ENCODE measurements at places on chromosomes 4 and X. TPM values are rescaled to one million over a fixed set of nuclear protein-coding genes. Genes with fewer than 3 reads are reported as not detected.
A peak's percentile ranks its signal among the peaks of the same experiment; 100 is the strongest.

LRAT gene
- 0.17 TPM for total RNA-seq

AMBN gene
- not detected for total RNA-seq

PNMA5 gene
- total RNA-seq = not detected

ZC4H2 gene
- total RNA-seq = 13.0 TPM

TCEAL6 gene
- not detected for total RNA-seq

MAGEB17 gene
- total RNA-seq = not detected

DAPP1 gene
- total RNA-seq = 3.4 TPM

FAM53A gene
- total RNA-seq = 2.9 TPM

SMIM14 gene
- total RNA-seq = 89.7 TPM

HAUS3 gene
- 6.9 TPM for total RNA-seq

C4orf54 gene
- total RNA-seq = 0.05 TPM

NUDT10 gene
- total RNA-seq = 0.20 TPM

PRDM8 gene
- 1.7 TPM for total RNA-seq

DDIT4L gene
- total RNA-seq = 3.9 TPM

- no peak for DNase-seq
These were observed 95.6 kb downstream of the PHKA2 start for GRCh38 chrX:18888281-18888680.

DNA sequence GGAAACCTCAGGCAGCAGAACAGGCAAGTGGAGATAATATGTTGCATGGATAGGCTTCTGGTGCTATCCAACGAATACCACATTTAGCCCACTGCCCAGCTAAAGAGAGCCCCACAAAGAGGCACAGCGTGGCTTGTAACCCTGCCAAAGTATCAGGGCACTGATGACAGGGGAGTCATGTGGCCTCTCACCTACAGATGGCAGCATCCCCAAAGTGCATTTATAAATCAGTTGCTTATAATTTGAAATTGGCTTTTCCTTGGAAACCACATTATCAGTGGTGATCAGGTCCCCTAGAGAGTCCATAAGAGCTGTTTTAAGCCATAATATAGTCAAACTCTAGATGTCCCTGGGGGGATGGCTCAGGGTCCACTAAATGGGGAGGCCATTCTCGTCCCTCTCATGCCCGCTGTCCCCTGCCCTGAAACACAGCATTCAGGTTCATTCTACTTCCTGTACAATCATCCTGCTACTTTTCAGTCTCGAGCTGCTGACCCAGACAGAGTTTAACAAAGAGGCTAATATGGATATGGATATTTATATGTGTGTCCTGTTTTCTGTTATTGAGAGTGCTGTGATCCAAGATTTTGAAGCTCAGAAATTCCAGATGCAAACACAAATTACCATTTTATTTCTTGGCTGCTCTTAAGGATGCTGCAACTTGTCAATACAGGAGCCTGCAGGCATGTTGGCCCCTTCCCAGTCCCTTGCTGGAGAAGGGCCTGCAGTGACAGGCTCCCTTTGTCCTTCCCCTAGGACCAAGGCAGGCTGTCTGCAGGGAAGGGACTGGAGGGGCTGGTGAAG, 28.5 kb downstream of the SRPX start:
- peak; percentile 16 for DNase-seq

DNA sequence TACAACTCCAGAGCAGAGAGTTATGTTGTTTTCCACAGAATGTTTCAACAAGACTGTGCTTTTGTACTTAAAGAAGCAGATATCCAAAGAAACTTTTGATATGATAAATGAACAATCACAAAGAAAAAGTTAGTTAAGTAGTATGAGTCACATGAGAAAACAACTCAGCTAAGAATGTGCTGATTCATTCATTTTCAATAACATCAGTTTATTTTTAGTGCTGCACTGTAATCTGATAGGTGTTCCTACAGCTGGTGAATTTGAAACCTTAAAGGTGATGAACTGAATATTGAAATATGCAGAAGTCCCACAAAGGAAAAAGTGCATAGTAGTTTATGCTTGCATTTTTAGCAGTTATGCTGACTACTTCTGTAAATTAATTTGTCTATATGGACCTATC, 180.3 kb upstream of the TENM3 start:
- peak; percentile 78 for DNase-seq

- peak; percentile 27 for DNase-seq
These were observed 128.4 kb downstream of the REELD1 start for GRCh38 chr4:146342600-146343192.

DNA sequence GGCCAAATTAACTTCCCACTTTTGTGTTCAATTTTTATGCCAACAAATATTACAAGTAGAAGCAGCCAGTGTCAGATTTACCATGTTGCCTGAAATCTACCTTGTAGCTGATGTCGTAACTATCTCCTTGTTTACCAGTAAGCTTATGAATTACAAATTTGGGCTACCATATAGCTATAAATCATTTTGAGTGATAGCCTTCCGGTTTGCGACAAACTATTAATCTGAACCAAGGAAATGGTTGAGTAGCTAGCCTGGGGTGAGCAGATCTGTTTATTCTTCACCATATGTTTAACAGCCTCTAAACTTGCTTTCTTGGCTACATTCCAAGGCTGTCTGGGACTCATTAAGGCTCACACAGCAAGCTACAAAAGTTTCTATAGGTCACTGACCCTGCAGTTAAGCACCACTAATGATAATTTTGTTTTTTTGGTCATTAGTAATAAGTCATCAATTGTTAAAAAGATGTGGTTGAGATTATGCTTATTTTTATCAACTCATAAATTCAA, 218.7 kb upstream of the SPOCK3 start:
- DNase-seq = no peak

GRCh38 chrX:125627676-125628075, 308.0 kb downstream of the TEX13C start:
- no peak for DNase-seq

GRCh38 chr4:144627663-144628076, 18.3 kb upstream of the HHIP start:
- DNase-seq = no peak

- DNase-seq = no peak
These were observed 362.1 kb downstream of the UNC5C start for GRCh38 chr4:95186666-95187065.

- DNase-seq = no peak
These were observed 24.6 kb upstream of the SORCS2 start for GRCh38 chr4:7167706-7168105.

- DNase-seq = peak; percentile 75
These were observed 144.8 kb downstream of the FRYL start for GRCh38 chr4:48635310-48635709.

GRCh38 chrX:14361435-14361834, 167.9 kb upstream of the GLRA2 start:
- no peak for DNase-seq

GRCh38 chr4:41452484-41453225, 85.3 kb upstream of the LIMCH1 start:
- no peak for DNase-seq

DNA sequence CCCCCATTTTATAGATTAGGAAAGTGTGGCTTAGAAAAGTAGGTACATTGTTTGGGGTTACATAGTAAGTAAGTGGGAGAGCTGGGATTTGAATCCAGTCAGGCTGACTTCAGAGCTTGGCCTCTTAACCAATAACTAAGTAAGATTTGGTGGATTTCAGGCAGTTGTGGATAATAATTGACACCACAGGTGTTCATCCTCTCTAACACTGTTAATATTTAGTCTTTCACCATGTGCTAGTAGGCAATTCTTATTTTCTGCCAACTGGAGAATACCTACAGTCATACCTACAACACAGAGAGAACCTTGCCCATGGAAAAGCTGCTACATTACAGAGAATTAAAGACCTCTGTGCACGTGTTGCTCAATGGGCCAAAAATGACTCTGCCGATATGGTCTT, 89.5 kb downstream of the DIAPH2 start:
- DNase-seq = peak; percentile 10

DNA sequence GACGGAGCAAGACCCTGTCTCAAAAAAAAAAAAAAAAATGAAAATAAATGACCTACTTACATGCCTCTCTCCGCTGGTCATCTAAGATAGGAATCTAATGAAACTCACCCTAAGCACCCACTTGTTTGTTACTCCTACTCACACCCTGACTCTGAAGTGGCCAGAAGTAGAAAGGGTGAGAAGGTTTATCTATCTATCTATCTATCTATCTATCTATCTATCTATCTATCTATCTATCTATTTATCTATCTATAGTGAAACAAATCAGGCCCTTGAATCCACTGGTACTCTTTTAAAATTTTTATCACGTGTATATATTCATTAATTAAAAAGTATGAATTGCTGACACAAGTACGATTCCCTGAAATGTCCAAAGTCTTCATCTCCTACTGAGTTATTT, 75.2 kb downstream of the SLC10A7 start:
- no peak for DNase-seq

GRCh38 chrX:20670611-20671010, 403.9 kb upstream of the RPS6KA3 start:
- DNase-seq = no peak

GRCh38 chr4:140363558-140363957, 9.9 kb upstream of the SCOC start:
- no peak for DNase-seq

GRCh38 chrX:77070202-77070918, 376.8 kb upstream of the FGF16 start:
- DNase-seq = no peak

- no peak for DNase-seq
These were observed 36.9 kb downstream of the TLL1 start for GRCh38 chr4:165909947-165910346.

GRCh38 chr4:113397114-113397701, 347.8 kb downstream of the ANK2 start:
- peak; percentile 51 for DNase-seq

DNA sequence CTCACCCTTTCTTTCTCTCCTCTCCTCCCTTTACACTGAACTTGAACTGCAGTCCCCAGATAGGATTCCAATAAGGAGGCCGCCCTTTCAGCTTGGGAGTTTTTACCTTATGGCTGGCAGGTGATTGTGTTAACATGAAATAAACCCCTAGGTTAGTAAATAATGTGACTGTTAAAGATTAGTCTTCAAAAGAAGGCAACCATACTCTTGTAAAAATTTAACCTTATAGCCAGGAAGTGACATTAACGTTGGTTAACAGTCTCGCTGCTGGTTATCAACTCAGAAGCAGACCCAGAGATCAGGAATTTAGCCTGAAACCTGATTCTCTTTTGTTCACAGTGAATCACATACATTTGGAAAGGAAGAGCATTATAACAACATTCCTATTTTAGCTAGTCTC, 15.2 kb downstream of the FHDC1 start:
- DNase-seq = peak; percentile 58

GRCh38 chr4:30821859-30822612, 101.9 kb downstream of the PCDH7 start:
- peak; percentile 6 for DNase-seq

Measured in renal cortical epithelial cell (primary cell).